ENCODE measurements at places on chromosomes 11 and 22. TPM values are rescaled to one million over a fixed set of nuclear protein-coding genes. Genes with fewer than 3 reads are reported as not detected.

GRCh38 chr22:37243402-37244113 is 511 bp downstream of the RAC2 start:
- DNase-seq, result no peak

ROBO4 gene
- not detected for total RNA-seq

BARX2 gene
- not detected for total RNA-seq

TSSK2 gene
- not detected for total RNA-seq

- DNase-seq, result no peak
Measured at GRCh38 chr11:80473562-80473961, 1032.7 kb upstream of the TENM4 start.

IL17REL gene
- total RNA-seq, result 0.11 TPM

- no peak for DNase-seq
Measured at GRCh38 chr11:57354699-57355098, 16.5 kb downstream of the P2RX3 start.

GRCh38 chr11:78786086-78786485 is 211.4 kb upstream of the NARS2 start:
- DNase-seq, result no peak

- DNase-seq, result no peak
Measured at GRCh38 chr11:8681837-8682302, 595 bp downstream of the TRIM66 start.

UPK3A gene
- not detected for total RNA-seq

- no peak for DNase-seq
Measured at GRCh38 chr11:9784602-9785315, 120.9 kb downstream of the SWAP70 start.

DNA sequence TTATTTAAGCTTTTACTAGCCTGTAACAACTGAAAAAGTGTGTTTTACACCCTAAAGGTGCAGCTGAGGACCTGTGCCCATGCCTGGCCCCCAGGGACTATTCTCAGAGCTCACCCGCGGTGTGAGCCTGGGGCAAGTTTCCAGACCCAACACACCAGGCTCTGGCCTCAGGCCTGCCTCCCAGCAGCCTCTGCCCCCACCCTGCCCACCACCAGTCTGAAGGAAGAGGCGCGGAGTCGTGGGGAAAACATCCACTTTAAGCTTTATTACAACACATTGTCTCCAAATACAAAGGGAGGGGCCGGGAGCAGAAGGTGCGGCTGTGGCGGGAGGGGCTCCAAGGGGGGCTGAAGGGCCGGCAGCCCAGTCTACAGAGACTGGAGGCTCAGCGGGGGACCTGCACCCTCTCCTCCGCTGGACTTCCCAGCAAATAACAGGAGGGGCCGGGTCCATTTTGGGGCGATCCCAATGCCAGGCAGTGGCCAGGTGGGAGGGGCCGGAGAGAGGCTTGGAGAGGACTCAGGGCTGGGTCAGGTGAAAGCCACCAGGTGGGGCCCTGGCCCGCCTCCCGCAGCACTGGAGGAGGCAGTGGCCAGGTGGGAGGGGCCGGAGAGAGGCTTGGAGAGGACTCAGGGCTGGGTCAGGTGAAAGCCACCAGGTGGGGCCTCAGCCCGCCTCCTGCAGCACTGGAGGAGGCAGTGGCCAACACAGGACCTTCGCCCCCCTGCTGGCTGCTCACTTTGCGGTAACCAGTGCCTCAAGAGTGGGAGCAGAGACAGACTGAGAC is 18.1 kb downstream of the DUSP8 start:
- peak; percentile 91 for DNase-seq

KCNC1 gene
- 0.04 TPM for total RNA-seq

DNA sequence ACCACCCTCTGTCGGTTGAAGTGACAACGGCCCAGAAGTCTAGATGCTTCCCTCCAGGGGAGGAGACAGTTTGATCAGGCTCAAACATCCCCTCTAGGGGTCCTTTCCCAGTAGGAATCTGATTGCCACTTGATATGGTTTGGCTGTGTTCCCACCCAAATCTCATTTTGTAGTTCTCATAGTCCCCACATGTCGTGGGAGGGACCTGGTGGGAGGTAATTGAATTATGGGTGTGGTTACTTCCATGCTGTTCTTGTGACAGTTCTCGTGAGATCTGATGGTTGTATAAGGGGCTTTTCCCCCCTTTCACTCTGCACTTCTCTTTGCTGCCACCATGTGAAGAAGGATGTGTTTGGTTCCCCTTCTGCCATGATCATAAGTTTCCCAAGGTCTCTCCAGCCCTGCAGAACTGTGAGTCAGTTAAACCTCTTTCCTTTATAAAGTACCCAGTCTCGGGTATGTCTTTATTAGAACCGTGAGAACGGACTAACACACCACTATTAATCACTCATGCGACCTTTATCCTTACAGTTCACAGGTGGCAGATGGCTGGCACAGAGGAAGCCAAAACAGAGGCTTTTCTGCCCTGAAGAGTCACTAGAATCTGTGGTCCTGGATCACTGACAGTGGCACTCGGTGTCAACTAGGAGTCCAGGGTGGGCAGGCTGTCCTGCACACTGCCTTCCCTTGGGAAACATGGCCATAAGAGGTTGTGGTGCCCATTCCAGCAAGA is 21.6 kb downstream of the ASPHD2 start:
- no peak for DNase-seq

DNA sequence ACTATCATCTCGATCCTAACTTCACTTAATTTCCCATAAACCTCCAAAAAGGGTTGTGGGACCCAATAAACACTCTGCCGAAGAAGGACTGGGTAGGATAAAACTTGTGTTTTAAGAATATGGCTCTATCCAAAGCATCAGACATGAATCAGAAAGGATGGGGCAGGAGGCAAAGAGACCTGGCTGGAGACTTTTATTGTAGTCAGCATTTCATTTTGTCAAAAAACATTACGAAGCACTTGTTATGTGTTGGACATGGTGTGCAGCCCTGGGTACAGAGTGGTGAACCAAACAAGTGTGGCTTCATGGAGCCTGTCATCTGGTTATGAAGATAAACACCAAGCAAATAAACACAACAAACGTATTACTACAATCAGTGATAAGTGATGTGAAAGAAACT is 17.3 kb downstream of the IL10RA start:
- DNase-seq, result no peak

- DNase-seq, result peak; percentile 81
Measured at GRCh38 chr22:20531404-20532201, 24.2 kb downstream of the MED15 start.

- no peak for DNase-seq
Measured at GRCh38 chr22:39915295-39915726, 14.4 kb downstream of the GRAP2 start.

- peak; percentile 86 for DNase-seq
Measured at GRCh38 chr22:50250555-50251476, at the start of gene HDAC10. HDAC10 (minus strand) TSS chr22:50251265; CDS start chr22:50251032, 233 bp downstream.

- DNase-seq, result no peak
Measured at GRCh38 chr11:67541198-67541597, 18.0 kb upstream of the CABP2 start.

DNA sequence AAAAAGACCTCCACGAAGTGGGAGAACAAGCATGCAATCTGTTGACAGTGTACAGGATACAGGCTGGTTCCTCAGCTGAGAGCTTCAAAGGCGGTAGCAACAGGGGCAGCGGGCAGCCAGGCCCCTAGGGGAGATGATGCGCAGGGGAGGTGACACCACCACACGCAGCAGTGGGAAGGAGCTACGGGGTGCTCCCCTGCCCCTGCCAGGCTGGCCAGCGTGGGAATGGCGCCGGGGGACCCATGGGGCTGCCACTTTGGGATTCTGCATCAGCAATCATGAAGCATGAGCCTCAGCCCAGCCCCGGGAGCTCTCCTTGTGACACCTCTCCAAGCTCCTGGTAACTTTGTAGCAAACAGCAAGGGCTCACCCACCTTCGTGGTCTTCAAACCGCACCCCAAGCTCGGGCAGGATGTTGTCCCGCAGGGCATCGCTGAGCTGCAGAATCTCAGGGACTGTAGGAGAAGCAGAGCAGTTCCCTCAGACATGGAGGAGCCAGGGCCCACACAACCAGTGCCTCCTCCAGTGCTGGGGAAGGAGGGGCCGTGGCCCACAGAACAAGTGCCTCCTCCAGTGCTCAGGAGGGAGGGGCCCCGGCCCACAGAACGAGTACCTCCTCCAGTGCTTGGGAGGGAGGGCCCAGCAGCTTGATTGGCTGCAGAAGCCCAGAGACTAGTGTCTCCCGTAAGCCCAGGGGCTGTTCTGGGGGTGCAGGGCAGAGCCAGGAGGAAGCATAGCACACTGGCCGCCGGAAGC is 14.6 kb upstream of the NAP1L4 start:
- no peak for DNase-seq

DNA sequence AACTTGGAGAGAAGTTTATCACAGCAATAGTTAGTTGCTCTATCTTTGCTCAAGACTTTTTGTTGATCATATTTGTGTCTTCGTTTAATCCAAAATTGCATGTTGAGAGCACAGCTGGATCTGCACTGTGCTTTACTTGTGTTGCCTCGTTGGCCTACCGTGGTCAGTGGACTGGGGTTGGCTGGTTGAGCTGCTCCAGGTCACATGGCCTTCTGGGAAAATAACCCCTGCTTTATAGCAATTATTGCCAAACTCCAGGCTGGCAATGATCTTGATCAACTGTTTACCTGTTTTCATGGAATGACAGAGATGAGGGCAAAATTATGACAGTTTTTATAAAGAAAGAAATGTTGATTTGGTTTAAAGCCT is 5.7 kb upstream of the PLET1 start:
- DNase-seq, result no peak

DNA sequence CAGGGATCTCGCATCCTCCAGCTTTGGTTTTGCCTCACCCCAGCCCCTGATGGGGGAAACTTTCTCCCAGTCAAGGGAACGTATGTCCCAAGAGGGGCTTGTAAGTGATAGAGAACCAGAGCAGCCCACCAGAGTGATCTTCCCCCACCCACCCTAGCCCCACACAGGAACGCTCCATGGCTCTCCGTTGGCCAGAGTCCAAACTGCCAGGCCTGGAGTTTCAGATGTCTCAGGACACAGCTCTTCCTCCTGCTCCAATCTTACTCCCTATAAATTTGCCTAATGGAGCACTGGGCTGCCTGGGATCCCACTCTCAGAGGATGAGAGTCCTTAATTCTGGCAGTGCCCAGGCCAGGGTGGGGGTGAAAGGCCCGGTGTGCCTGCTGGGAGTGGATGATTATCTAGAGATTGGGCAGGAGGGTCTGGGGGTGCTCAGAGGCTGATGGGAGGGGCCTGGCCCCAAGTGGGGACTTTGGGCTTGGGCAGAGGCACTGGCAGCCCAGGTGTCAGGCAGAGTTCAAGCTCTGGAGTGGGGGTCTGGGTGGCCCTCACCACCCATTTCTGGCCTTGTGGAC is 79.9 kb downstream of the WNT7B start:
- no peak for DNase-seq

- DNase-seq, result no peak
Measured at GRCh38 chr11:12123273-12123672, 12.9 kb downstream of the MICAL2 start.

GRCh38 chr11:1608363-1608762 is at the start of gene KRTAP5-3:
KRTAP5-3 (minus strand) TSS chr11:1608463; CDS start chr11:1608385, 78 bp downstream.
- DNase-seq, result no peak

- peak; percentile 63 for DNase-seq
Measured at GRCh38 chr11:110337570-110338193, 41.3 kb upstream of the RDX start.

SLC37A2 gene
- 1.2 TPM for total RNA-seq

SLC25A18 gene
- total RNA-seq, result 2.3 TPM

PES1 gene
- 133 TPM for total RNA-seq

DNA sequence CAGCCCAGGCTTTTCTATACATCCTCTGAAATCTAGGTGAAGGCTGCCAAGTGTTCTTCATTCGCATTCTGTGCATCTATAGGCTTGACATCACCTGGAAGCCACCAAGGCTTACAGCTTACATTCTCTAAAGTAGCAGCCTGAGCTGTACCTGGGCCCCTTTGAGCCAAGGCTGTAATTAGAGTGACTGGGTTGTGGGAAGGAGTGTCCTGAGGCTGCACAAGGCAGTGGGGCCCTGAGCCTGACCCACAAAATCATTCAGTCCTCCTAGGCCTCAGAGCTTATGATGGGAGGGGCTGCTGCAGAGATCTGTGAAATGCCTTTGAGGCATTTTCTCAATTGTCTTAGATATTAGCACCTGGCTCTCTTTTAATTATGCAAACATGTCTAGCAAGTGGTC is 33.0 kb upstream of the RDX start:
- no peak for DNase-seq

HDHD5 gene
- total RNA-seq, result 71.3 TPM

- peak; percentile 40 for DNase-seq
Measured at GRCh38 chr11:64687643-64688533, 35.1 kb downstream of the NRXN2 start.

TRPM5 gene
- total RNA-seq, result not detected

DNA sequence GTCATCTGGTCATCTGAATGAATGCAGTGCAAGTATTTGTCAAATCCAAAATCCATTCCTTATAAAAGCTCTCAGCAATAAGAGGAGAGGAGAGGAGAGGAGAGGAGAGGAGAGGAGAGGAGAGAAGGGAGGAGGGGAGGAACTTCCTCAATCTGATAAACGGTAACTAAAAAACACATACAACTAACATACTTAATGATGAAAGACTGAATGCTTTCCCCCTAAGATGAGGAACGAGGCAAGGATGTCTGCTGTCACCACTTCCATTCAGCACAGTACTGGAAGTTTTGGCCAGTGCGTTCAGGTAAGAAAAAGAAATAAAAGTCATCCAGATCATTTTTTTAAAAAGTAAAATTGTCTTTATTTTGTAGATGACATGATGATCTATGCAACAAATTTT is 80.4 kb downstream of the CD82 start:
- DNase-seq, result no peak

- DNase-seq, result peak; percentile 62
Measured at GRCh38 chr11:62340269-62340901, 3.1 kb downstream of the ASRGL1 start.

TMEM132A gene
- total RNA-seq, result 95.5 TPM

DNA sequence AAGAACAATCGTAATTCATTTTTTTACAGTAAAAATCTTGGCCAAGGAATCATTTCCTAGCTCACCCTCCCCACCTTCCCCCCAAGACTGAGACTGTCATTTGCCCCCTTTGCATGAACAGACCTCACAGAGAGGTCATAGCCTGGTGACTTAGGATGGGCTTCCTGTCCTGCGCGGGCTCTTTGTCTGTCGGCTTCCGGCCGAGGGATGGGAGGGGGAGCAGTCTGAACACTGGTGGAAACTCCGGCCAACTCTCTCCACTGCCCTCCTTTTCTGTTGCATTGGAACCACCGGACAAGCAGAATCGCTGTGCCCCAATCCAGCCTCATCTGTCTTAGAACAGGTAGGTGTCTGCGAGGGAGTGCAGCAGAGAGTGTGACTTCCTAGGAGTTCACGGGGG is 41.7 kb downstream of the TEAD1 start:
- DNase-seq, result no peak

Data from H9 (cell line).